GM19239 (cell line): ENCODE measurements at places on chromosomes 3 and 15.

DNA sequence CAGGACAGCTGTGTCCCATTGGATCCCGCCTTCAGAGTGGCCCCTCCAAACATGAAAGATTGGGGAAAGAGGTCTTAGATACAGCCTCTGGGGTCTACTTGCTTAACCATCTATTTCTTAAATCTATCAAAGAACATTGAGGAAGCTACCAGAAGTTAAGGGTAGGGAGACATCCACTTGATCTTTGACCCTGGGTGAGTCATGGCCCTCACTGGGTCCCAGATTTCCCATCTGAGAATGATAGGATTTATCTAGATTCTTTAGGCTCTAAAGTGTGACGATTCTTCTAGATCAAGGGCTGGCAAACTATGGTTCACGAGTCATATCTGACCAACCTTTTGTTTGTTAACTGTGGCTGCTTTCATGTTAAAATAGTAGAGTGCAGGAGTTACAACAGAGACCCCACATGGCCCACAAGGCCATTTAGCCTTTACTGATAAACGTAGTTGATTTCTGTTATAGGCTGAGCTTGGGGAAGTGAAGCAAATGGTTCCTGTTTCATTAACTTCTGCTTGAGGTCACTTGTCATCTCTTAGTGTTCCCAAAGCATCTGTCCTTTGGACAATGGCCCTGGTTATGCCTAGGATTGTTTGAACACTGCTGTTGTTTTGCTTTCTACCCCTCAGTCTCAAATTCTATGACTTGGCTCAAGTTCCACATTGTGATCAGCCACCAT is 8.0 kb downstream of the MUC13 start:
- DNase-seq, result no peak

DNA sequence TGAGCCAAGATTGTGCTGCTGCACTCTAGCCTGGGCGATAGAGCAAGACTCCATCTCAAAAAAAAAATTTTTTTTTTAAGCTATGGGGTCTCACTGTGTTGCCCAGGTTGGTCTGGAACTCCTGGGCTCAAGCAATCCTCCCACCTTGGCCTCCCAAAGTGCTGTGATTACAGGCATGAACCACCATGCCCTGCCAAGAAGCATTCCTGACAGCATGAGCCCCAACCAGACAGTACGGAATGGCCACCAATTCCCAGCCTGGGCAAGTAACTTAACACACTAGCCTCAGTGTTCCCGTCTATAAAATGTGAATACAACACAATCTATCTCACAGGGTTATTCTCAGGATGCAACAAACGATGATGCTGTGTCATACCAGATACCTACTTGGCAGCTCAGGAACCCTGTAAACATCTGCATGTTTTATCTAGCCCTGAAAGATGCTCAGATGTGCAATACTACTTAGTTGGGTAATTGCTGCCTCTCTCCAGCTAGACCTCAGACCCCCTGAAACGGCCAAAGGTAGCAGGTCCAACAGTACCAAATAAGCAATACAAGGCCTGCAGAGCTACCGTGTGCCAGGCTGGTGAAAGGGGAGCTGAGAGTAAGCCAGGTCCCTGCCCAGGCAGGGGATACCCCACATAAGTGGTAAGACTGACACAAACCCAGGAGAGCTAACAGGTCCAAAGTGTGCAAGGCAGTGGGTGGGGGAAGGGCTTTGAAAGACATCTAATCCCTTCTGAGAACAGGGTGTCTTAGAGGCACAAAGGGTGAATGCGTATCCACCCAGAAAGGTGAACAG is 1.9 kb downstream of the TKT start:
- DNase-seq, result no peak

DNA sequence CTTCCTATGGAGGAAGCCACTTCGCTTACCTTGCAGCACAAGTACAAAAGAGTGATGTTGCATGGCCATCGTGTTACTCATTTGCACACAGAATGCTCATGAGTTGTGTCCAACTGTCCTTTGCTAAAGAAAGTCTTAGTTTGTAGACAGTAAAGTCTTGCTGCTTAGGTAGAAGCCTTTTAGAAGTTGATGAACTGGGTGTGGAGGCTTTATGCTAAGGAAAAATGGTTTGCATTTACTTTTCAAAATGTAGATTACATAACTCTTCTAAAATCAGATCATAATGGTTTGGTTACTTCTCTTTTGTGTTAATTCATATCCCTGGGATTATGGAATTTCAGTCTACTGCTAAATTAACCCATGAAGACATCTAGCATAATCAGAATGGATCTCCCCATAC is 84.5 kb upstream of the FLNB start:
- DNase-seq, result no peak

GRCh38 chr3:81218023-81218422 is 543.4 kb downstream of the GBE1 start:
- no peak for DNase-seq

DNA sequence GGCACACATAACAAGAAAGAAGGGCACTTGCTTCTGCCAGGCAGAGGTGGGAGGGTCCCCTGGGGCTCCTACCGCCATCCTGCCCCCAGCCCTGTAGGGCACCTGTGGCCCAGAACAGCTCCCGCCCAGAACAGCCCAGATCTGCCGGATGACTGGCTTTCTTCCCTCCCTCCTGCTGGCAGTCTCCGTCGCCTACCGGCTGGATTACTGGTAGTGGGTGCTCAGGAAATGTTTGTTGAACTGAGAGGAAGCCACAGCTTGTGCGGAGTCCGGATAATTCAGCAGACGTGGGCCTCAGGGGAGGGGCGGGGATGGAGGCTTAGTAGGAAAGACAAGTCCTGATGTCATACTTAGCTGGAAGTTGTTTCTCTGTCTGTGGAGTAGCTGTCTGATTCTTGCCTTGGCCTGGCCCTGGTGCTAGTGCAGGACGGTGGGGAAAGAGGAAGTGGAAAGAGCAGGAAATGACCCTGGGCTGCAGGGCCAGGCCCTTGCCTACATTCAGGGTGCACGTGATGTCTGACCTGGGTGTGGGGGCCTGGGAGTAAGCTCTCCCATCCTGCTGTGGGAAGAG is 6.7 kb downstream of the CCDC9B start:
- no peak for DNase-seq

GRCh38 chr3:105327662-105328337 is 38.9 kb upstream of the ALCAM start:
- no peak for DNase-seq

DNA sequence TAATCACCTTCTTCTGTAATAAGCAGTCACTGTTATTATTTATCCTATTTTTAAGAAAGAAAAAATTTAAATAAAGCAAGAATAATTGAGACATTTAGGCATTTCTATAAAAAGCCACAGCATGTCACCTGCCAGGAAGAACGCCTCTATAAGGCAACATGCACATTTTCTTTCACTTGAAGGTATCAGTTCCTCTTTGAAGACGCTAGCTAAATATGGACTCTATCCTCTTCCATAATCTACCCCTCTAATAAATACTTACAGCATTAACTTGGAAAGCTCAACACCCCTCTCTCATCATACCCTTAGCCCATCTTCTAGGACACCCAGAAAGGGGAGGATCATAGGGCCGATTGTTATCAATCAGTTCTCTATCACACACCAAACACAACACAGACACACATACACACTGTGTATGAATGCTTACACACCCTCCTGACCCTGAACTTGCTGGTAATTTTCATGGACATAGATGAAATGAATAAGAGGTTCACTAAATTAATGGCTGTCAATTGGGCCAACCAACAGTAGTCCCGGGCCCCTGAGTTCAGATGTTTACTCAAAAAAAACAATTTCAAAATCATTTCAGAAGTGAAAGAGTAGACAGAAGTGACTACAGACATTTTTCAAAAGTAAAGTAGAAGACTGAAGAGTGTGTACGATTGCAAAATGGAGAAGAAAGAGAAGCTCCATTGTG is 102.5 kb downstream of the ZMAT3 start:
- no peak for DNase-seq

GRCh38 chr15:57704441-57704840 is 2.1 kb upstream of the POLR2M start:
- DNase-seq, result no peak

- DNase-seq, result no peak
These were observed 21.4 kb downstream of the TF start for GRCh38 chr3:133767607-133768006.

- no peak for DNase-seq
These were observed 220.9 kb downstream of the AGBL1 start for GRCh38 chr15:86300390-86301125.

DNA sequence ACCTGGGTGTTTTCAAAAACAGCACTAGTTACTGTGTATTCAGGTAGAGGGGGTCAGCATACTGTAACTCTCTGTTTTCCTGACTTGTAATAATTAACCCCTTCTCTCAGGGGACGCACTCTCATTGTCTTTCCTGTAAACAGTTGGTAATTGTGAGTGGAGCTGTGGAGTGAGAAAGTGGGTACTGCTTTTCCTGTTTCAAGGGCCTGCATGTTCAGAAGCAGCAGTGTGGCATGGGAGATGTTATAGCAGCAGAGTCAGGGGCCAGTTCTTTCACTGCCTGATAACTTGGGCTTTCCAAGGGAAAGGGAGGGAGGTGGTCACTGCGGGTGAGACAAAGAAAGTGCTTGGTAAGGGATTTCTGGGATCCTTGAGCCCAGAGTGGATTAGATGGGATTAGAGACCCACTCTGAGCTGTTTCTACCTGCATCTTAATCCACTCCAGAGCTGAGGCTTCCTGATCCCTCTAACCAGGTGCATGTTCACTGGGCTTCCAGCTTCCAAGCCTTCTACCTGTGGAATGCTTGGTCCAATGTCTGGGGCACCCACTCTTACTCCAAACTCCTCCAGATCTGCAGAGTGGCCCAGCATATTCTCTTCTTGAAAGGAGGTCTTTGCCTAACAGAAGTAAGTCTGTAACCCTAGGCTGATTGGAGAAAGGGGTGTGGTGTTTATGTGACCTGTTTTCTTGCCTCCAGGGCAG is 105.2 kb downstream of the RPLP1 start:
- DNase-seq, result no peak

DNA sequence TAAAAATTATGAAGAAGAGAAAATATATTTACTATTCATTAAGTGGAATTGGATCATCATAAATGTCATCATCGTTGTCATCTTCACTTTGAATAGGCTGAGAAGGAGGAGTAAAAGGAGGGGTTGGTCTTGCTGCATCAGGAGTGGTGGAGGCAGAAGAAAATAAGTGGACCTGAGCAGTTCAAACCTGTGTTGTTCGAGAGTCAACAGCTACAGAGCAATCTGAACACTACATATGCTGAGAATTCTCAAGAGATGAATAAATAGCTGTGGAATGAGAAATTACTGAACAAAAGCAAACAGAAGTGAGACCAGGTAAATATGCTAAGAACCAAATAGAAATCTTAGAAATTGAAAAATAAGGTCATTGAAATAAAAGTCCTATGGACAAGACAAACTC is 32.3 kb upstream of the CCK start:
- no peak for DNase-seq

DNA sequence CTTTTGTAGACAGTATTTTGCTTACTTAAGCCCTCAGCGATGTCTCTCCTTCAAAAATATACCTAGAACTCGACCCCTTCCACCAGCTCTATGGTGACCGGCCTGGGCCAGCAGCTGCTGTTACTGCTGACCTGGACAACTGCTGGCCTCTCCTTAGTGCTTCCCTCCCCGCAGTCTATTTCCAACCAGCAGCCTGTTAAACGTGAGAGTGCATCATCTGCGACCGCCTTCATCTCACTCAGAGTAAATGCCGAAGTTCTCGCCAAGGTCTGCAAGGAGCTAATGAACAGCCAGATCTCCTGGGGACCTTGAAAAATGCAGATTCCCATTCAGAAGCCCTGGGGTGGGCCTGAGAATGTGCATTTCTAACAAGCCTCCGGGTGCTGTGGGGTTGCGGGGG is 86.7 kb downstream of the RPLP1 start:
- no peak for DNase-seq

DNA sequence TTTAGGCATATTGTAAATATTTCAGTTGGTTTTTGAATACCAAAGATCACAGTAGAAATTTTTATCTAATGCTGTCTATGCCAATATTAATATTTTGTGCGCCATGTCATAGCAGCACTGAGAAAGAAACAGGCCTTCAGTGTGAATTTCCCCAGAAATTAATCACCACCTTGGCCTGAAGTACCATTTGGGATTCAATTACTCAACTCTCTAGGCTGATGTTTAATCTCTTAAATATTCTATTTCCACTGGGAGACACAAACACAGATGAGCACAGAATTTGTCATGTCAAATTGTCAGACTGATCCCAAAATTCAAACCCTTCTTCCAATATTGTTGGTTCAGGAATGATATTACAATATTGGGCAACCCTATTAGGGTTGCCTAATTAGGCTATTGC is 509.3 kb downstream of the ROBO1 start:
- DNase-seq, result no peak

DNA sequence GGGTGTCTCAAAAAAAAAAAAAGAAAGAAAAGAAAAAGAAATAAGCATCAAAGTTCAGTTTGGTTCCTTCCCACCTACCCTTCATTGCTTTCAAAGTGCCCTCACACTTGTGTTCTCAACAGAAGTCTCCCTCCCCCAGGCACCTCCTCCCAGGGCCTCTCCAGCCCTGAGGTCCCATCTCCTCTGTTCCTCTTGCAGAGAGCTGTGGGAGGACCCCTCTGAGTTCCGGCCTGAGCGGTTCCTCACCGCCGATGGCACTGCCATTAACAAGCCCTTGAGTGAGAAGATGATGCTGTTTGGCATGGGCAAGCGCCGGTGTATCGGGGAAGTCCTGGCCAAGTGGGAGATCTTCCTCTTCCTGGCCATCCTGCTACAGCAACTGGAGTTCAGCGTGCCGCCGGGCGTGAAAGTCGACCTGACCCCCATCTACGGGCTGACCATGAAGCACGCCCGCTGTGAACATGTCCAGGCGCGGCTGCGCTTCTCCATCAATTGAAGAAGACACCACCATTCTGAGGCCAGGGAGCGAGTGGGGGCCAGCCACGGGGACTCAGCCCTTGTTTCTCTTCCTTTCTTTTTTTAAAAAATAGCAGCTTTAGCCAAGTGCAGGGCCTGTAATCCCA is 6.1 kb downstream of the CYP1A2 start:
- no peak for DNase-seq

- no peak for DNase-seq
These were observed 37.9 kb downstream of the RPL39L start for GRCh38 chr3:187101184-187102072.

GRCh38 chr3:78969483-78969882 is 798.3 kb downstream of the ROBO1 start:
- DNase-seq, result no peak

- no peak for DNase-seq
These were observed 12.4 kb upstream of the CCDC80 start for GRCh38 chr3:112653209-112653871.

GRCh38 chr3:190362258-190362657 is 25.7 kb upstream of the CLDN16 start:
- no peak for DNase-seq

DNA sequence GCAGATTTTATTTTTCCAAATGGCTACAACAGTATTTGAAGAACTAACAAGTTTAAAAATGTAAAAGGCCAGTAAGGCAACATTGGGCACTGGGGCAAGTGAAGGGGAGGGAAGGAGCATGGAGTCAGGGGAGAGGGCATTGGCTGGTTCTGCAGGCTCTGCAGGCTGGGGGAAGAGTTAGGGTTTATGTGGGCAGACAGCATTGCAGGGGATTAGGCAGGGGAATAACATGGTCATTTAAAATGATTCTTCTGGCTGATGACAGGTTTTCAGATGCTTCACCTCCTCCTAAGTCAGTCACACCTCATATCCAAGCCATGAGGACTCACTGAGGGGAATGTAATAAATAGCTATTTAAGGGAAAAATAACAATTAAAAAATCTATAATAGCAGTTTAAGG is 52.6 kb downstream of the BTD start:
- no peak for DNase-seq

GRCh38 chr3:58604031-58604430 is 26.8 kb upstream of the FAM107A start:
- no peak for DNase-seq
